ENCODE measurements at places on chromosomes 5 and 9.

DNA sequence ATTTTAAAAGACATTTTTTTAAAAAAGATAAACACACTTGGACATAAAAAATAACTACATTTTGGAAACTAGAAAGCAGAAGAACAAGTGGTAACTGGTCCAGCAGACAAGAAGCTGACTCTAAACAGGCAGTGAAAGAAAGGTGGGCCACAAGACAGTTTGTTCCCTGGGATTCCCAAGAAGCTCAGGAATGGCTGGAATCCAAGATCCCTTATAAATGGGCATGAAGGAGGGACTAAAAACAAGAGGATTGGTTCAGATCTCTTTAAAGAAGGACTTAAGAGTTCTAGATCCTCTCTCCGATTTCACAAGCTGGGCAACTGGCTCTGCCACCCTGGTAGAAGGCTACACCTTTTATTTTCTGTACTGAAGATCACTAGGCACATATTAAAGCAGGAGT, 102.8 kb downstream of the ARL15 start:
- DNase-seq = no peak

GRCh38 chr5:160173-160510, 31.2 kb upstream of the LRRC14B start:
- DNase-seq = no peak

DNA sequence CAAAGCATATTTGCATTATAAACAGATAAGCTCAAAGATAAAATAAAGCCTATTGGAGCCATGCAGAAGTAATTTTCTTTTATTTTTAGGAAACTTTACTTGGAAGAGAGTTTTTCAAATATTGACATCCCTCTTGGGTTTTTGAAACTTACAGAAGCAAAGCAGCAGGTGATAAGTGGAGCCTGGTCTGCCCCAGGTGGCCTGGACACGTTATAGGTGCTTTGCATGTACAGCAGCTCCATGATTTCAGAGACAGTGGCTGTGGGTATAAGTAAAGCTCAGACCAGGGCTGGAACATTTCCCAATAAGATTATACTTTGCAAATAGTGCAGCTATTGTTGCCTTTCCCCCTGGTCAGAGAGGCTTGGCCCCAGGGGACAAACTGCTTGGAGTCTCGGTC, 51.5 kb downstream of the CCDC192 start:
- no peak for DNase-seq

DNA sequence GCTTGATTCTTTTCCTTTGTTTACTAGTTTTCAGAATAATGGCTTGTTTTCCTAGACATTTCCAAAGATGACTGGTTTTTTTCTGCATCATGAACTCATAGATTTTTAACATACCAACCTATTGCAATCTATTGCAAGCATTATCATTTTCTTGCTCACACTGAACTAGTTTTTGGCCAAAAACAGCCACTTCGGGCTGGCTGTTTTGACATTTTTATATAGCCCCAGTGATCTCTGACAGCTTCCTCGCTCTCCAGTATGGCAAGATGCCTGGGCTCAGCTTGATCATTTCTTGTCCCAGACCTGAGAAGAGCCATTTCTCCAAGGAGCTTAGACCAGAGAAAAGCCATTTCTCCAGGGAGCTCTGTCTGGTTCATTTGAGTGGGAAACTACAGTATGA, 94.3 kb upstream of the MAMDC2 start:
- DNase-seq = no peak

GRCh38 chr5:68033961-68034571, 181.5 kb upstream of the PIK3R1 start:
- no peak for DNase-seq

DNA sequence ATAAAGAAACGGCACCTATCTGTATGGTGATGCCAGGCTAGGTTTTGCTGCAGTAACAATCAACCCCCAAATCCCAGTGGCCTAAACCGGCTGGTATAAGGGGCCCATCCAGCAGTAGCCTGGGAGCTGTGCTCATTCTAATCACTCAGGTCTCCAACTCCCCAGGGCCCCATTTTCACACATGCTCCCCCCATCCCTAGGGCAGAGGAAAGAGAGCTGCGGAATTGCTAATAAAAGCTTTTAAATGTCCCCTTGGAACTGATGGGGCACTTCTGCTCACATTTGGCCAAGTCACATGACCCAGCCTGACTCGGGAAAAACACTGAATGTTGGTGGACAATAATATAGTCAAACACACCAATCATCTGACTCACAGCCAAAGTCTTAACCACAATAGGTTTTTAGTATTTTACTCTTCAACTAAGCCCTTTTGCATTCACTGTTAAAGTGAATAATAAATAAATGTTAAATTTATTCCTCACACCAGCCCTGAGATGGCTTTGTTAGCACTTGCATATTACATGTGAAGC, 1.6 kb downstream of the FBLL1 start:
- DNase-seq = no peak

GRCh38 chr5:58322453-58322852, 137.4 kb downstream of the PLK2 start:
- no peak for DNase-seq

- no peak for DNase-seq
Measured at GRCh38 chr5:55303238-55303690, 4.2 kb downstream of the DHX29 start.

DNA sequence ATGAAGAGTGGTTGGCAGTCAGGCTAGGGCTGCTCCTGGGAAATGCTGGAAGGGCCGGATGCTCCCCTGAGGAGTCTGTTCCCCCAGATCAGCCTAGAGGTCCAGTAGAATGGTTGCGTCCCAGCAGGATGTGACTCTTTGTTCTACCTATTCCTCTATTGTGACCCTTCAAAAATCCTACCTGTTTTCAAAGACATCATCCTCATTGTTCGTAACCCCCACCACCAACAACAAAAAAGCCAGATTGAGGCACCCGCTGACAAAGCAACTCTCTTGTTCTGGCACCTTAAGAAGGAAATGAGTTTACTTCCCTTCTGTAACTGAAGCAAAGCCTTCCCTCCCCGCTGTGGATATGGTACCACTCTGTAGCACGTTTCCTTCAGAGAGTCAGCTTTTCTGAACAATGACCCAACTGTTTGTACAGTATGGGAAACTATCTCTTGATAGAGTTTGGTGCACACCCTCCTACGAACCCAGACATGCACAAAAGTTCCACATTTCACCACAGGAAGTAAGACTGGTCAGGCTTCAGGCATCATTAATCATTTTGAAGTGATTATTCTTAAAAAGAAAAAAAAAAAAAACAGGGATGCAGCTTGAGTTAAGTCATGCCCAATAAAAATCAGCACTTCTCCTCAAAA, 207.2 kb downstream of the ENC1 start:
- DNase-seq = peak; percentile 1

DNA sequence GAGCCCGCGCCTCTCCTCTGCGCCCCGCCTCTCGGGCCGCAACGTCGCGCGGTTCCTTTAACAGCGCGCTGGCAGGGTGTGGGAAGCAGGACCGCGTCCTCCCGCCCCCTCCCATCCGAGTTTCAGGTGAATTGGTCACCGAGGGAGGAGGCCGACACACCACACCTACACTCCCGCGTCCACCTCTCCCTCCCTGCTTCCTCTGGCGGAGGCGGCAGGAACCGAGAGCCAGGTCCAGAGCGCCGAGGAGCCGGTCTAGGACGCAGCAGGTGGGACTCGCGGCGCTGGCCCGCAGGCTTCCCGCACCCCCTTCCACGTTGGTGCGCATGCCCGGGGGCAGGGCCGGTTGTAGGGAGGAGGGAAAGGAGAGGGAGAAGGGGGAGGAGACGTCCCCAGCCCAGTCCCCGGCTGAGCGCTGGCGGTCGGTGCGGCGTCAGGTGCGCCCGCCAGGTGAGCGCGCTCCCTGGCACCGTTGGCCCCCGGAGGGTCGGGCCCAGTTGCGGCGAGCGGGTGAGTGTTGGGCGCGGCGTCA, at the start of gene OCLN:
Gene OCLN, plus strand, starts transcription at position 400 of the 532 bp plus-strand sequence. CDS start 11,455 bp downstream, outside the sequence.
- DNase-seq = no peak

DNA sequence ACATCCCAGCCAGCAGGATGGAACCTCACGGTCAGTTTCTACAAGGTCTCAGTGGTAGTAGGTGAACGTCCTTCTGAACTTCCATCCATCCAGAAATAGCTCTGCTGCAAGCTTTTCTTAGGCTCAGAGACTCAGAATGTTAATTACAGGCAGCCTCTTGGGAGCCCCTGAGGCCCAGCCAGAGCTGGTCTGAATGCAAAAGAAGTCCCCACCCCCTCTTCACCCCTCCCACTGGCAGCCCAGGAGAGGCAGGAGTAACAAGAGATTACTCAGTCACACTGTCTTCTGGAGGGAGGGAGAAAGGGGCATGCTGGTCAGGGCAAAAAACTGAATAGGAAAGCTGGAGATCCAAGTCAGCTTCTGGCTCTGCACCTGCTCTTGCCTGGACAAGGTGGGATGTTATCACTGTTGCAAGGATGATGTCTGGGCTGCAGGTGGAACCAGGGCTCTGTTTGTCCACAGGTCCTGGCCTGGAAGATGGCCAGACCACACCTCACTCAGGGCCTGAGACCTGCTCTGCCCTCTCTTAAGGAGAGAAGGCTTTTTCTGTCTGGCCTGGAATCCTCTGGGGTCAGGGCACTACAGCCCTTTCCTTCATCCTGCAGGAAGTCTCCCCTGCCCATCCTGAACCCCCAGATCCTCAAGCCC, 9.1 kb downstream of the ENHO start:
- no peak for DNase-seq

DNA sequence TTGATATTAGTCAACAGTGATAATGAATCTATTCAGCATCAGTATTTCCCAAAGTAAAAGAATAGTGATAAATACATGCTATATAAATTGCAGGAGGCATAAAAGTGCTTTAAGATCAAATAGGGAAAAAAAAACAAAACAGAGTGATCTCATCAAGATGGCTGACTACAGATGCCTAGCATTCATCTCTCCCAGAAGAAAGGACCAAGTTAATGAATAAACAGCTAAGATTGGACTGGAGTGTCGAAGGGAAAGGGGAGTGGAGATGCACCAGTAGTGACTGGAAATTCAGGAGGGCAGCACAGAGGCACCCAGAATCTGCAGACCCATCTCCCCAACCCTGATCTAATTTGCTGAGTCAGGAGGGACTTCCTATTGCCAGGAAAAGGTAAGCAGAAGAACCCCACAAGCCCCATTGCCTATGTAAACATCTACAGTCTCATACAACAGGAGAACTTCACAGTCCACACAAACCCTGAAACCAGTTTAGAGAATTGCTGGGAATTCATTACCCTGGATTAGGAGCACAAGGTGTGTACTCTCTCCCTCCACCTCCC, 699.4 kb downstream of the PTPRD start:
- no peak for DNase-seq

DNA sequence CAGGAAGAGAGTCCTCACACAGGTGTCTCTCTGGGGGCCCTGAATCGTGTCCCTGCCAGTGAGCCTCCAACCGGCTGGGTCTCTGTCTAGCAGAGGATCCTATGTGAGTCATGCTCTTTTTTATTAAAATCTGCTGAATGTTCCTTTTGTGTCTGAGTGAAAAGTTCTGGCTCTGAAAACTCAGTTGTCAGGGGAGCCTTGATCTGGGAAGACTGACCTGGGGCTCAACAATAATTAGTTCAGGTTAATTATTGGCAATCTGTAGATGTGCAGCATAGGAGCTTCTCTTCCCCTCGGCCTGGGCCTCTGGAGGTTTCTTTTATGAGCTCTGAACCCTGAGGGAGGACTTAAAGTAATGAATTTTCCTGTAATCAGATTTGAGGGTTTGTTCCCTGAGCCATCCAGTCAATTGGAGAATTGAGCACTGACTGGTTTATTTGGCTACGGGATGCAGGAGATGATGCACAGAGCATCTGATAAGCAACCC, 45.2 kb downstream of the ALG2 start:
- DNase-seq = no peak

GRCh38 chr5:93307557-93307956, 273.5 kb downstream of the NR2F1-AS1 start:
- no peak for DNase-seq

DNA sequence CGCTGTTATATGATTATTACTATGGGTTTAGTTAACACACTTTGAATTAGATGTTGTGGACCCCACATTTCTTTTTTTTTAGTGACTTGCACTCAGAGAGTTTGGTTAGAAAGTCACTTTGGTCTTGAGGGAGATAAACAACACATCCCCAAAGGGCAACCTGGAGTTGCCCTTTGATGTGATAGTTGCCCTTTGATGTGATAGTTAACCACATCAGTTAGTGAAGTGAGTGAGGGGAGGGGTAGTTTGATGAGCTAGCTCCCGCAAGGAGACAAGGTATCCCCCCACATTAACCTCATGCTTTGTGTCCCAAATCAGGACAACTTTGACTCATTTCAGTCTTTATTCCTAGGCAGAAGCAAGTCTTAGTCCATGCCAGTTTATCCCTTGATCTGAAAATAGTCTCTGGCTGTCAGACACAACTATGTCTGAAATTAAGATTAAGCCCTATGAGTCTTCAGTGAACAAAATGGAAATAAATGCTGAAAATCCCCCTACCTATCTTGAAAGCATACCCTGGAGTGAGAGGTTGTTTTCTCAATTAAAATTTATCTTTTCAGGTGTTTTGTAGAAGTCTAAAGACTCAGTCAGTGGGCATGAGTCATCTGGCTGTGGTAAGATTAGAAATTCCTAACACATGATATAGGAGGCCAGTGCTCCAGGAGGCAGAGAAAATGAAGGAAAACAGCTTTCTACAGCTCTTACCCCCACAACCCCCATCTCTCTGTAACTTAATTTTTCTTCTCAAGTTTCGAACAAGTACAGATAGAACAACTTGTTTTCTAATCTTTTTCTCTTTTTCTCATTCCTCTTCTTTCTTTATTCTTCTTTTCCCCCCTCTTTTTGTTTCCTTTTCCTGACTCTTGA, 208.9 kb upstream of the DMRTA1 start:
- peak; percentile 22 for DNase-seq

- DNase-seq = no peak
Measured at GRCh38 chr5:138568061-138568824, 7.0 kb downstream of the HSPA9 start.

GRCh38 chr5:161216877-161217276, 329.6 kb downstream of the GABRB2 start:
- DNase-seq = no peak

DNA sequence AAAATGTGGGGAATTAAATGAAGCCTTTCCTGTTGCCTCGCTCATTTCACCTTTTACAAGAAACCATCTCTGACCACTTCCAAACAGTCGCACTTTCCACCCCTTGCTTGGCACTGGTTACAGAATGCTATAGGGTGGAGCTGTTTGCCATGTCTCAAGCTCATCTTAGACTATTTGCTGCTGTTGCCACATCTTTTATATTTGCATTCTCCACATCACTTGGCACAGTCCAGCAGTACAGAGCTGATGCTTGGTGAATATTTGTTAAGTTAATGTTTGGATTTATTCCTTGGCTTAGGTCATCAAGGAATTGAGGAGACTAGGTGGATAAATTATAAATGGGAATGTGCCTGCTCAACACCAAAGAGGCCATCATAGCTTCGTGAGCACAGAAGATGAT, 53.2 kb downstream of the GNA14 start:
- no peak for DNase-seq

GRCh38 chr9:105449081-105449480, 1.2 kb downstream of the FSD1L start:
- no peak for DNase-seq

DNA sequence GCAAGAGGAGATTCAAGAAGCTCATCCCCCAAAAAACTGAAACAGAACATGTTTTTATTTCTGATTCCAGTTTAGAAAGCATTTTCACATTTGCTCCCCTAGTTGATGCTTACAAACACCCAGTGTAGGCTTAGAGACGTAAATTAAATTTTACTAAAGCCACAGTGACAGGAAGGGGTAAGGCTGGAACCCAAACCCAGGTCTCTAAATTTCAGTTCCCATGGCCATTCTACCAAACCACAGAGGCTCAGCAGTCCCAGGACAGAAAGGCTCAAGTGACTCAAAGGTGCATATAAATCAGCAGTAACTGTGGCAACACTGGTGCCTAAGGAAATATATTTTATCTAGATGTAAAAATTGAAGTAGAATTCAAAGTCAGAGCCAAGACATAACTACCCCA, 128.7 kb downstream of the CEP120 start:
- no peak for DNase-seq

- no peak for DNase-seq
Measured at GRCh38 chr5:6814816-6815215, 101.6 kb downstream of the TENT4A start.
